MM.1S (cell line): ENCODE measurements at places on chromosomes 3 and 15.

- no peak for DNase-seq
These were observed 13.9 kb downstream of the PRR23E start for GRCh38 chr3:127206611-127207516.

DNA sequence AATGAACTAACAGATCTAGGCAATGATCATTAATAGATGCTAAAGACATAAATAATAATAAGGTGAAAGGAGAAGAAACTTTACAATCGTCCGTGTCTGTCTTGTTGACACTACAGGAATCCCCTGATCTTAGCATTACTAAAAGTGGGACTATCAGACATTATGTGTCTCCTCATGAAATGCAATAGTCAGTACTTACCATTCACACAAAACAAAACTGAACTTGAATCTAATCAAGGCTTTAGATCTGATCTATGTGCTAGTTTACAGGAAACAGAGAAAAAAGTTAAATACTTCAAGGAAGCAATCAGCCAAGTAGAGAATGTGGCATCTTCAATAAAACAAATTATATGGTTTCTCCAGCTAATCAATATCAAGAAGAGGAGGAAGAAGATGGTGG, 73.7 kb downstream of the PIK3CB start:
- DNase-seq, result no peak

GRCh38 chr15:57061696-57062095, 143.3 kb downstream of the TCF12 start:
- no peak for DNase-seq

DNA sequence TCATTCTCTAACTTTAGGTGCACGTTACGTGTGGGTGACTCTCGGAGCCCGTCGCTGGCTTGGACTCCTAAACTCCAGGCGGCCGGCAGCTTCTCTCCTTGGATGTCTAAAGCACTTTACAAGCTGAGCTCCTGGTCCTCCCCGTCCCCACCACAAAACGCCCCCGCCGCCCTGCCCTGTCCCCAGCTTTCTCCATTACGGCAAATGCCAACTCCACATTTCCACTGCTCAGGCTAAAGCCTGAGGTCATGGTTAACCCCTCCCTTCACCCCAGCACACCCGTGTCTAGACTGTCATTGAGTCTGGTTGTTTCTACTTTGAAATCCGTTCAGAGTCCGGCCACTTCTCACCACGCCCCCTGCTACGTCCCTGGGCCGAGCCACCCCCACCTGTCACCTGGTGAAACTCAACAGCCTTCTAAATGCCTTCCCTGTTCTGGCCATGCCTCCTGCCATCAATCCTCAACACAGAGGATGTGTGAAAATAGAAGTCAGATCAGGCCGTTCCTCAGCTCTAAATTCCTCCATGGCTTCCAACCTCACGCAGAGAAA, 8.1 kb upstream of the PCSK6 start:
- DNase-seq, result no peak
